ENCODE measurements at places on chromosomes 1 and 21.

GRCh38 chr1:57450981-57451380 is 27.1 kb upstream of the DAB1 start:
- DNase-seq, result no peak

- DNase-seq, result no peak
These were observed 32.5 kb downstream of the IQGAP3 start for GRCh38 chr1:156539818-156540355.

DNA sequence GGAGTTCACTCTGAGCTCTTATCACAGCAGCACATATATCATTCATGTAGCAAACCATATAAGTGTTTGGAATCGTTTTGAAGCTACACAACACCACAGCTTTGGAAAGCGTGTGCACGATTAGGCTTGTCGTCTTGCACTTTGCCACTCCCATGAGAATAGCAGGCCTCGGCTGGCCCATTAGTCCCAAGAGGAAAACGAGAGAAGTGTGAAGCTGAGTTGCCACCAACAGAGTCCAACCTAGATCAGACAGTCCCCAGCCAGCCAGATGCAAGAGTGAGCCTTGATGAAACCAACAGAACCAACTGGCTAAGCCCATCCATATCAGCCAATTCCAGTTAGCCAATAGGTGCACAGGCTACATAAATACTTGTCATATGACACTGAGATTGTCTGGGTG is 238.4 kb downstream of the C1orf94 start:
- DNase-seq, result no peak

GRCh38 chr1:245023222-245023621 is 131.6 kb upstream of the KIF26B start:
- no peak for DNase-seq

DNA sequence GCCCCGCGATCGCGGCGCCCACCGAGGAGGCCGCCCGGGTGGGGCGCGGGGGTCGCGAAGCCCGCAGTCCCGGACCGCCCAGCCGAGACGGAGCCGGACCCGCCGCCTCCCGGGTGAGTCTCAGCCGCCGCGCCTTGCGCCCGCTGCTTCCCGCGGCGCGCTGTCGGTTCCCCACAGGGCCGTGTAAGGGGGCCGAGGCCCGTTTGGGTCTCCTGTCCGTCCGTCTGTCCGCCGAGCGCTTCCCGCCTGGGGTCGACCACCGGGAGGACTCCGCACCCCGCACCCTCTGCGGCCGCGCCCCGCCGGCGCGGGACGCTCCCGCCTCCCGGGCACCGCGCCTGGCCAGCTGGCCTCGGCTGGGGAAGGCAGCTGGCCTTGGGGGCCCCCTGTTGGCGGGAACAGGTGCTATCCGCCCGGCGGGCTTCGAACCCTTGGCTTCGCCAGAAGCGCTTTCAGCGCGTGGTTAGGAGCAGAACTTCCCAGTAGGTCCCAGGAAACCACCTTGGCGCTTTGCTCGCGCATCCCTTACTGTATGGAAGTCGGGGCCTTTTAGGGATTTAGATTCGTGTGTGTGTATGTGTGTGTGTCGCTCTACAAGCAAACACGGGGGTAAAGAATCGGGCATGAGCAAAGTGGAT is 414 bp downstream of the TMEM51 start:
- DNase-seq, result no peak

GRCh38 chr21:31967334-31967733 is 94.5 kb downstream of the HUNK start:
- DNase-seq, result no peak

DNA sequence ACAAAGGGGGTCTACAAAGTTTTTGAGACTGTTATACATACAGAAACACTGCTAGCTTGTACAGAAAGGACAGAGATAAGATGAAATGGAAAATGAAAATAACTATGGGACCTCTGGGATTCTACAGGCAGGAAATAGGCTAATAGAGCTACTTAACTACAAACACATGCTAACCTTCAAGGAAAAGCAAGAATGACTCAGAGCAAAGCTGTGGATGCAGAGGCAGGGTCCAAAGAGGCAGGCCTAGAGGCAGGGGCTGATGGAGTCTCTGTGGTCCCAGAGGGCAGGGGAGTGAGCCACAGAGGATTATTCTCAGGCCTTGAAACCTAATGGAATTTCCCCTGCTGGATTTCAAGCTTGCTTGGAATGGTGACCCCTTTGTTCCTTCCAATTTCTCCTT is 18.7 kb upstream of the GOLT1A start:
- peak; percentile 19 for DNase-seq

GRCh38 chr1:113860891-113861290 is 10.6 kb downstream of the PTPN22 start:
- DNase-seq, result no peak

GRCh38 chr1:19311503-19311930 is 427 bp downstream of the AKR7A2 start:
- DNase-seq, result no peak

GRCh38 chr1:10540277-10541005 is 65.7 kb downstream of the PEX14 start:
- DNase-seq, result no peak

DNA sequence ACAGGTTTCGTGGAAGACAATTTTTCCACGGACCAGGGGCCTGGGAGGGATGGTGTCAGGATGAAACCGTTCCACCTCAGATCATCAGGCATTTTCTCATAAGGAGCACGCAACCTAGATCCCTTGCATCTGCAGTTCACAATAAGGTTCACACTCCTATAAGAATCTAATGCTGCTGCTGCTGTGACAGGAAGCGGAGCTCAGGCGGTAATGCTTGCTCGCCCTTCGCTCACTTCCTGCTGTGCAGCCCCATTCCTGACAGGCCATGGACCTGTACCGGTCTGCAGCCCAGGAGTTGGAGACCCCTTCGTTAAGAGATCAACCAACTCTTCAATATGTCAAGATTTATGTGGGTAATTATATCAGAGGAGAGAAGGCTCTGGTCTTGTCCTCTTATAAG is 3.3 kb upstream of the DHX9 start:
- no peak for DNase-seq

GRCh38 chr21:35204850-35205541 is 155.9 kb upstream of the RUNX1 start:
- DNase-seq, result peak; percentile 83

DNA sequence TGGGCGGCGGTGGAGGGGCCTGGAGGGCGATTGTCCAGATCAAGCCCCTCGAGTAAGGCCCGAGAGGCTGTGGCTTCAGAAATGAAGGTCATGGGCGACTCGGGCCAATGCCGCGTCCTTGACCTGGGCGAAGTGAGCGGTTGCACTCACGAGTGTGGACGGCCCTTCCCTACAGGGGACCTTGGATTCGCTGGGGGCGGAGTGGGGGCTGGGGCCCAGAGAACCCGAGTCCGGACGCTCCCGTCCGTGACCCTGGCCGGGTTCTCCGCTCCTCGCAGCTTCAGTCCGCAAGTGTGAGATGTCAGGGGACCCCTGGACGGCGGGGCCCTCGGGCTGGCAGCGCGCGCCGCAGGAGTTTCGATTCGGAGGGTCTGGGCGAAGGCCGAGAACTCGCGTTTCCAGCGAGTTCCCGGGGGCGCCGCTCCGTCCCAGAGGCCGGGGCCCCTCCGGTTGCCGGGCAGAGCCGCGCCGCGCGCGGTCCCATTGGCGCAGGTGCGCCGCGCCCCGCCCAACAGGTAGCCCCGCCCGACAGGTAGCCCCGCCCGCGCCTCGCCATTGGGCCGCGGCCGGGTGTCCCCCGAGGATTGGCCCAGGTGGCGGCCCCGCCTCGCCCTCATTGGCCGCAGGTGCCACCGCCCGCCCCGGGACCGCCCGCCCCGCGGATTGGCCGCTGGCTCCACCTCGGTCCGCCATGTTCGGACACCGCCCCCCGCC is at the start of gene PRKCZ:
Gene PRKCZ (plus strand): TSS at position 694 of the 714 bp plus-strand sequence. CDS start 220 bp downstream, outside the sequence.
- no peak for DNase-seq

DNA sequence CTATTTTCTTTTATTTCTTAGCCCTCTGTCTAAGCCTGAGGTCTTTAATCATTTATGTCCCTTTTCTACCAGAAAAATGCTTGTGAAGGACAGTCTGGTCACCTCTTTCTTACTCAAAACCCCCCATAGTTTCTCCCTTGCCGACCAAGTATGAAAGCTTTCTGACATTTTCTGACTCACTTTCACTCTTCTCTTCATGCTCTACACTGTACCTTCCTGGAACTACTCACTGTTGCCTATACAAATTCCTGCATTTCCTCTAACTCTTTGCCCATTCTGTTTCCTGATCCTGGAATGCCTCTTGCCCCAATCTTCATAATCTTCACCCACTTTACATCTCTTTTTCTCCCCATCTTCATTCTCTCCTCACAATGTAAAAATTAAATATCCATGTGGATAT is 380.0 kb downstream of the HHIPL2 start:
- DNase-seq, result no peak
